Common myeloid progenitor, CD34-positive (primary cell): ENCODE measurements at places on chromosomes 11 and 22.

DNA sequence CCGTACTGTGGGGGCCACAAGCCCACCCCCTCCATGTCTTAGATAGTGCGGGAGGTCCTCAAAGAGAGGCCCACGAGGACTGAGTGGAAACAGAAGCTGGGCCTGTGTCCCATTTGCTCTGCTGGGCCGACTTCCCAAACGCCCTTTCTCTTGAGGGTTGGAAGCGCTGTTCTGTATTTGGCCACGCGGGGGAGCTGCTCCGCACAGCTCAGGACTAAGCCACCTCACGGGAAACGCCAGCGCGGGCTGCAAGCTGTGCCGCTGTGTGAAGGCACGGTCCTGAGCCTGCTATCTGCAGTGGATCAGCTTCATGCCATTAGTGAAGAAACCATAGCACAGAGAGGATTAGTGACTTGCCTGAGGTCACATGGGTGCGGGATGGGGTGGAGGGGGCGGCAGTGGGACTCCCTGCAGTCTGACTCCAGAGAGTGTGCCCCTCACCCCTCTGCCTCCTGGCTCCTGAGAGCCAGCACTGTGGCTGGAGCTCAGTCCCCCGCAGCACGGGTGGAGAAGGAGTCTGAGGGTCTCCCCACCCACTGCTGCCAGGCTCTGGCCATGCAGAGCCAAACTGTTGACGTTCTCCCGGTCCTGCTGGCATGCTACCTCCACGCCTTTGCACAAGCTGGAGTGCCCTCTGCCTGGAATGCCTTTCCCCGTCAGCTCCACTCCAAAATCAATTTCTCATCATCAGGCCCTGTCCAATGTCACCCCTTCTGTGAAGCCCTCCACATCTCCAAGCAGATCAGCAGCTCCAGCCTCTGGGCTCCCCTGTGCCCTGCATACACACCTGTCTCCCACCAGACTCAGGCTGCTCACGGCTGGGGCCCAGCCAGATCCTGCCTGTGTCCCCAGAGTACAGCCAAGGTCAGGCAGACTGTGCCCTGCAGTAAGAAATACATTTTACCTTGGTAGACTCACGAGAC lies 51.5 kb upstream of the LRRC32 start:
- H3K4me3 ChIP-seq, result no peak overlapping the region
- no peaks in the 10 kb centered on the region for H3K36me3 ChIP-seq
- no peak overlapping the region for H3K27ac ChIP-seq
- H3K27me3 ChIP-seq, result peaks cover 11% of the 10 kb centered on the region

DNA sequence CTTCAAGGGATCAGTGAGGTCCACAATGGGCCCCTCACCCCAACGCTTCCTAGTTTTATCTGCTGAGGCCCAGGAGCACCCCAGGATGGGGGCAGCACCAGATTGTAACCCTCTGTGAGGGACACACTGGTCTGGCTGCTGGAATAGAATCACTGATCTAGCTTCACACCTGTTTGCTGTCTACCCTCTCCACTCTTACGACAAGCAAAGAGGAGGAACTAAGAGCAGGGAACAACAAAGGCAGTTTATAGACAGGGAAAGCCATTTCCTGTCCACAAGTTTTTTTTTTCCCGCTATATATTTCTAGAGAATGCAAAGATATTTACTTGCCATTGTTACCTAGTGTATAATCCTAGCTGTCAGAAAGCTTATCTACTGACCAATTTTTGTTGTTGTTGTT lies 61.0 kb upstream of the CRTAM start:
- H3K27me3 ChIP-seq, result no peaks in the 10 kb centered on the region
- no peak overlapping the region for H3K4me3 ChIP-seq
- no peak overlapping the region for H3K27ac ChIP-seq
- no peak for DNase-seq
- peaks cover 14% of the 10 kb centered on the region for H3K36me3 ChIP-seq
- H3K4me1 ChIP-seq, result peaks cover 31% of the 10 kb centered on the region

DNA sequence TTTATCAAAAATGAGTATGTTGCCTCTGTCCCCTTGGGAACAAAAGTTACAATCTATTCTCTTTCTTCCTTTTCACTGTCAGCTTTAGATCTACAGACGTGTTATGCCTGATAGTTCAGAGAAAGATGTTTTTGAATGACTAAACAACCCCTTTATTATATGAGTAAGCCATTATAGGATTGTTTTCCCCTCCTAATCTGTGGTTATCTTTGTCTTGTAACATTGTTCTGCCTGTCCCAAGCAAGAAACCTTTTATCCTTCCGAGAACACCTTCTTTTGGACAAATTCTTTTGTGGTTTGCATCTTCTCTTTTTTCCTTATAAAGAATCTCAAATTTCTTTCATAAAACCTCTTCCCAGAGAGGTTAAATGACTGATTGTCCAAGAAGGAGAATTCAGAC lies 208.4 kb downstream of the DDX10 start:
- H3K4me3 ChIP-seq, result no peak overlapping the region
- no peak for DNase-seq
- no peaks in the 10 kb centered on the region for H3K27me3 ChIP-seq
- no peaks in the 10 kb centered on the region for H3K4me1 ChIP-seq

DNA sequence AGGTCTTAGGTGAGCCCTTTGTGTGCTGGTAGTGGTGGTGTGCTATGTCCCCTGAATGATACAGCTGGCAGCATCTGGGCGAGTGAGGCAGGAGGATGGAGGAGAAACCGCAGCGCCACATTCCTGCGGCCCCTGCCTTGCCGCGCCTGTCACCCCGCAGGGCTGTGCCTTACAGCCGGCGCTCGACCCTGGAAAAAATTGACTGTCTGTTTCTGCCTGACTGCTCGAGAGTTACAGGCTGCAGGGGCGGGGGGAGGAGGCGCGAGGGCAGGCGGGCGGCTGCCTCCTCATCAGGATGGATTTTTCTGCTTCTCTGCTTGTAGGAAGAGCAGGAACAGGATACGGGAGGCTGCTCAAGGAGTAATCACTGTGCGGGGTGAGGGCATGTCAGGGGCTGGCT lies 443.4 kb downstream of the MIAT start:
- no peaks in the 10 kb centered on the region for H3K36me3 ChIP-seq
- no peak overlapping the region for H3K27ac ChIP-seq
- peaks cover 15% of the 10 kb centered on the region for H3K27me3 ChIP-seq
- no peak overlapping the region for H3K4me3 ChIP-seq
- DNase-seq, result no peak

DNA sequence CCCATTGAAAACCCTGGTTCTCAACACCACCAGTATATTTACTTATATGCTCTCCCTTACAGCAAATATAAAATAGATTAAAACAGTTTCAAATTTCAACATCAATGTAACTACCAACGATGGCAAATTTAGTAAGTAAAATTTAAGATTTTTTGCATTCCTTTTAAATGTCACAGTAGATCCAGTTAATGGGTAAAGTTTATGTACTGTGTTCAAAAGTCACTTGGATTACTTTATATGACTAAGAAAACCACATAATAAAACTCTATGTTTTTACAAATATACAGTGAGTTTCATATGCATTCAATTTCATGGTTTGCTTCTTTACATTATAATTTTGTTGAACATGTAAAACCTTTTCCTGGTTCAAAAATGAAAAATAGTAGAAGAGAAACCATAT lies 364.6 kb downstream of the AASDHPPT start:
- no peaks in the 10 kb centered on the region for H3K36me3 ChIP-seq
- H3K4me3 ChIP-seq, result no peak overlapping the region
- H3K27ac ChIP-seq, result no peak overlapping the region
- H3K27me3 ChIP-seq, result no peaks in the 10 kb centered on the region

GRCh38 chr11:61092280-61092766 lies 10.0 kb upstream of the CD5 start:
- H3K36me3 ChIP-seq, result no peaks in the 10 kb centered on the region
- DNase-seq, result peak; percentile 31
- no peaks in the 10 kb centered on the region for H3K27me3 ChIP-seq
- no peak overlapping the region for H3K4me3 ChIP-seq
